ENCODE measurements at places on chromosomes 6 and 20.

GRCh38 chr6:134324141-134324540, 6.2 kb upstream of the SGK1 start:
- H3K36me3 ChIP-seq, result no peaks in the 10 kb centered on the region
- no peak overlapping the region for H3K27ac ChIP-seq
- no peak overlapping the region for H3K4me3 ChIP-seq
- DNase-seq, result no peak
- H3K4me1 ChIP-seq, result no peaks in the 10 kb centered on the region

DNA sequence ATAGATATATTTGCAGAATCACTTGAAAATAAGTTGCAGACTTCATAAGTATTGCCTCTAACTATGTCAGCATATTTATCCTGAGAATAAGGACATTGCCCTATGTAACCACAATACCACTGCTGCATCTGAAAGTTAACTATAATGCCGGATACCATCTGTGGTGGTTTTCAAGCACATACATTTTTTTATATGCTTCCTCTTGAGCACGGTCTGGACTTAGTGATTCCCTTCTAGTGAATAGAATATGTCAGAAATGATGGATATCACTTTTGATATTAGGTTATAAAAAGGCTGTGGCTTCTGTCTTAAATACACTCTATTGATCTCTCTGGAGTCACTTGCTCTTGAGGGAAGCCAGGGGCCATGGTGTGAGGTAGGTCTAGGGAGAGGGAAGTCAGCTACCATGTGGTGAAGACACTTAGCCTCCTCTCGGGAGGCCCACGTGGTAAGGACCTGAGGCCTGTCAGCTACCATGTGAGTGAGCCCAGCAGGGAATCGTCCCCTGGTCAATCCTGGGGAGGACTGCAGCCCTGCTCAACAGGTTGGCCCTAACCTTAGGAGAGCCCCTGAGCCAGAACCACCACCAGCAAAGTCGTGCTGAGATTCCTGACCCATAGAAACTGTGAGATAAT, 57.5 kb downstream of the CCDC170 start:
- H3K27ac ChIP-seq, result no peak overlapping the region
- H3K27me3 ChIP-seq, result no peaks in the 10 kb centered on the region
- H3K4me3 ChIP-seq, result no peak overlapping the region
- H3K4me1 ChIP-seq, result peaks cover 2% of the 10 kb centered on the region

DNA sequence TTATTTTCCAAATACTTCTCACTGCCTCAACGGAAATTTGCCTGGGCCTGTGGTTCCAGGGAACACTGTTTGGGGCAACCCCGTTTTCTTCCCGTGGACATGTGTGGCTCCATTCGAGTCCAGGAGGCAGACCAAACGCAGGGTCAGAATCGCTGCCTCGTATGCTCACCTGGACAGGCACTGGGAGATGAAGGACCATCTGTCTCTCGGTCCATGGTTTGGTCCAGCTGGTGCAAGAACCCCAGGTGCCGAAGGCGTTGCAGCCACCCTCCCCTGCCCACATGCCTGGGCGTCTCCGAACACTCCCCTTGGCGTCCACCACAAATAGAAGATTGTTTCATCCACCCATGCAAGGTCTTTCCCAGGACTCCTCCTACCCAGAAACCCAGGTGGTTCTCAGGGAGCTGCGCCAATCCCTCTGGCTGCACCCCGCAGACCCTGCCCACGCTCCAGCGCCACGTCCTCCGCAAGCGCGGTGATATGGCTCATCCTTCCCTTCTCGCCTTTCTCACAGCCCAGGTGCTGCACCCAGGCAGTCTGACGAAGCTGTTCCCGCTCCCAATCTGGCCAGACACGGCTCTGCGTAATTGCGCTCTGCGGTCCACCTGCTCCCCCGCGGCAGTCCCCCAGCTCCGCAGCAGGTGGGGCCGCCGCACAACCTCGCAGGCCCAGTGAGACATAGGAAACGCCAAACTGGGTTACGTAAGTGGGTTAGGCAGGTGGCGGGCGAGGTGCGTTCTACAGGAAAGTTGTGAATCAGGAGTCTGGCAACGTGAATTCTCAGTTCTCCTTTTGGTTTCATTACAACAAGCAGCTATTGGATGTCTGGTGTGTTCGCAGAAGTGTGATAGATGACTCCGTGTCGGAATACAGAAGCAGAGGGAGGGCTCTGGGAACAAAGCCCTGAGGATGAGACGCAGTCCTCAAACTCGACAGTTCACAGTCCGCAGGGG, 146.2 kb upstream of the ECI2 start:
- no peak overlapping the region for H3K27ac ChIP-seq
- H3K4me3 ChIP-seq, result peak overlapping the region; percentile 18
- peaks cover 11% of the 10 kb centered on the region for H3K4me1 ChIP-seq
- DNase-seq, result peak; percentile 38
- H3K36me3 ChIP-seq, result no peaks in the 10 kb centered on the region
- H3K27me3 ChIP-seq, result peaks cover 19% of the 10 kb centered on the region

DNA sequence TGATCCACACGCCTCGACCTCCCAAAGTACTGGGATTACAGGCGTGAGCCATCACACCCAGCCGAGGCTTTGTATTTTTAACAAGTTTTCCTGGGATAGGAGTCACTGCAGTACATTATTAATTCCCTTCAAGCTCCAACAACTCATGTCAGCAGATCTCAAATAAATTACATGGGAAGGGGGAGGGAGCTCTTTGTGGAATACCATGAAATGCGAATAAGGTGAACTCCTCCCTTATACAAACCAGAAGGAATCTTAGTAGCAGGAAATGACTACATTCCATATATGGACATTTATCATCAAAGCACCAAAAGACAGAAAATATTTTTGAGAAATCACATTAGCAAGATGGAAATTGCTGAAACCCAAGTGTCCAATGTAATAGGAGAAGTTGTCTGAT, 2.9 kb downstream of the GSS start:
- no peaks in the 10 kb centered on the region for H3K27me3 ChIP-seq
- peak overlapping the region; percentile 75 for H3K27ac ChIP-seq
- no peaks in the 10 kb centered on the region for H3K36me3 ChIP-seq
- no peak overlapping the region for H3K4me3 ChIP-seq
- peaks cover 12% of the 10 kb centered on the region for H3K4me1 ChIP-seq

DNA sequence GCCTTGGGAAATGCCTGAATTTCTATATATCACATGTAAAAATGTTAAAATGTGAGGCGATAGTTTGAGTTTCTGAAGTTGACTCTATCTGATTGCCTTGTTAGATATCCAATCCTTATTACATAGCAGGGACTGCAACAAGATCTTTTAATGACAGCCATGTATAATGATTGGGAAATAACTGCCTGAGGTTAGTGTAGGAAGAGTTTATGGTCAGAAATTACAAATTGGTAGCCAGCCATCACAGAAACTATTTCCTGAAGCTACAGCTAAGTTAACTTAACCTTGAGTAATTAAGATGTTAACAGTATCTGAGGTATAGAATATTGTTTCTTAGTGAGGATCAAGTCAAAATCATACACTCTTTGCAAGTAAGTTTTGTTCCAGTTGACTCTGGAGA, 41.0 kb downstream of the AKIRIN2 start:
- H3K4me1 ChIP-seq, result peaks cover 2% of the 10 kb centered on the region
- no peaks in the 10 kb centered on the region for H3K27me3 ChIP-seq
- peaks cover 45% of the 10 kb centered on the region for H3K36me3 ChIP-seq
- peak; percentile 40 for DNase-seq
- H3K4me3 ChIP-seq, result no peak overlapping the region

DNA sequence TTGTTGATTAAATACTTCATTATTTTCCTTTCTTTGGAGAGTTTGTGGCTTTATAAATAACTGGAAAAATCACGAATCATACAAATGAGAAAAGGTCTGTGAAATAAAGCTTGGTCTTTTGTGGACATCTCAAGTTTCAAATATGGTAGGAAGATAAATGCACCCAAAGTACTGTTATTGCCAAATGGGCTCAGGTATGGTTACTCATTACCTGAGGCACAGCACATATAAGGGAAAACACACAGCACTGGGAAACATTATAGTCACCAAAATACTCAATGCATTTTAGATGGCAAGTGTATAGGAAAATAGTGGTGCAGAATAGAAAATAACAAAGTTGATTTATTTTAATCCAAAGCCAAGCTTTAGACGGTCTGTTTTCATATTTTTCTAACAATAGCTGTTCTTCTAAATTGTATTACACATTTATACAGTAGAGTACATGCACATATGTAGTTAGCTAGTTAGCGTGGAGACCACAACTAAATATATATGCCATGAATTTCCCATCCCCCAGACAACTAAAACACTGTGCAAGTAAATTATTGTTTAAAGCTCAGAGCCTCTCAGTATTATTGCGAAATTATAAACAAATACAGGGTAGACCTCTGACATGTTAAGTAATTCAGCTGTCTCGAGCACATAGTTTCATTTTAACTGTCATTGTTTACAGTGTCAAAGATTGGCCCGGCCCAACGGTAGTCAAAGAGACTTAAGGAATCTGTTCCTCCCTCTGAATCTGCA, 336.0 kb downstream of the SYNE1 start:
- peaks cover 30% of the 10 kb centered on the region for H3K36me3 ChIP-seq
- peak overlapping the region; percentile 93 for H3K4me3 ChIP-seq
- H3K4me1 ChIP-seq, result peaks cover 9% of the 10 kb centered on the region

DNA sequence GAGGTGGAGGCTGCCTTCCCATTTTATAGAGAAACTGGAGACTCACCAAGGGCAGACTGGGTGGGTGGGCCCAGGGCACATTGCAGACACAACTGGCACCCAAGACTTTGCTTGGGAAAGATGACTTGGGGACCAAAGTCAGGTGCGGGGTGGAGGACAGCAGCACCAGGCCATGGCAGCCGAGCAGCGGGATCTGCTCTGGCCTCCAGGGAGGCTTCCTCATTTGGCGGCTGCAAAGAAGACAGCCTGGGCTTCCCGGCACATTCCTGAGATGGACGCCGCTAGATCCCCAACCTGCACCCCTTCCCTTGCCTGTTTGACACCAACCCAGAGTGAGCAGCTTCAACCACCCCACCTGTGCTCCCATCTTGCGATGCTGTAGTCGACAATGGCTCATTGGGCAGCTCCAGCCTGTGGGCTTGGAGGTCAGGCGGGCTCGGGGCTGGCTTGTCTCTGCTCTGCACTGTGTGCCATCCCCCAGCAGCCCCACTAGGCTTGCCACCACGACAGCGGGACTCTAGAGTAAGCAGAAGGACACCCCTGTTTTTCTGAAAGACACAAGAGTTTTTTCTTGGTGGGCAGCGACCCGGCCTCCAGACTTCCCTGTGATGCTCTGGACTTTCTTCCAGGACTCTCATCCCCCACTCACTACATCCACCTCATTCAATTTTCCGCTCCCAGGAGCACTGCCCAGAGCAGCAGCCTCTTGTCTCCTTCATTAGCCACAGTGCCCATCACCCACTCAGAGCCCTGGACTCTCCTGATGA, 184.9 kb upstream of the CST7 start:
- no peaks in the 10 kb centered on the region for H3K36me3 ChIP-seq
- no peak overlapping the region for H3K4me3 ChIP-seq
- H3K27me3 ChIP-seq, result no peaks in the 10 kb centered on the region
- DNase-seq, result no peak
- H3K4me1 ChIP-seq, result peaks cover 27% of the 10 kb centered on the region

GRCh38 chr6:48747471-48747870, 636.5 kb upstream of the PTCHD4 start:
- no peak for DNase-seq
- no peak overlapping the region for H3K27ac ChIP-seq
- H3K4me1 ChIP-seq, result no peaks in the 10 kb centered on the region
- no peaks in the 10 kb centered on the region for H3K36me3 ChIP-seq
- no peaks in the 10 kb centered on the region for H3K27me3 ChIP-seq

DNA sequence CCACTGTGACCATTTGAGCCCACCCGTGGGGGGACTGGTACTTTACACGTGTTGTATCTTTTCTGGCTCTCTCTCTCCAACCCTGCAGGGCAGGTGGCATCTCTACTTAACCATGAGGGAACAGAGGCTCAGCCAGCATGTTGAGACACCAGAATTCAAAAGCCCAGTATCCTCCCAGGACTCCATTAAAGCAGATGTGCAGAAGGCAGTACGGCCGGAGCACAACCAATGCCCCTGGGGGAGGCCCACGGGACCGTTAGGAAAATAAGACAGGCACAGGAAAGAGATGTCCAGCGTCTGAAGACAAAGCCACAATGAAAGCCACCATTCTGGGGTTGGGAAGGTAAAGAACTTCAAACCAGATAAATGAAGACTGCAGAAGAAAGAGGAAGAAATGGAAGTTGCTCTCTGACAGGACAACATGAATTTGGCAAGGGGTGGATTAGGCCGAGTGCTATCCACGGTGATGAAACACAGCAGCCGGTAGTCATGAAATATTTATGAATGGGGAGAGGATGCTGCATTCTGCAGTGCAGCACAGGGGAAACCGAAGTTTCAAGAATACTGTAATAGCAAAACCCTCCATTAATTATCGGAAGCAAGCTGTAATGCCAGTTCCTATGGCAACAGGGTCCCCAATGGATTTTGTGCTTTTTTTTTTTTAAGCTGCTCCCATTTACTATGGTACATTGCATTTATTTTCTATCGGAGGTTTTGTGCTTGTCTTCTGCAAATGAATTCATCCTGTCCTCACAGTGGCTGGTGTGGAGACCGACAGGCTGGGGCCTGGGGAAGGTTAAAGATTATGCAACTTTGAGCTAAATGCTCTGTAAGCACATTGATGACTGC, 179.4 kb downstream of the NRN1 start:
- H3K4me1 ChIP-seq, result no peaks in the 10 kb centered on the region
- H3K36me3 ChIP-seq, result no peaks in the 10 kb centered on the region
- no peak overlapping the region for H3K4me3 ChIP-seq
- peaks cover 5% of the 10 kb centered on the region for H3K27me3 ChIP-seq
- DNase-seq, result no peak

DNA sequence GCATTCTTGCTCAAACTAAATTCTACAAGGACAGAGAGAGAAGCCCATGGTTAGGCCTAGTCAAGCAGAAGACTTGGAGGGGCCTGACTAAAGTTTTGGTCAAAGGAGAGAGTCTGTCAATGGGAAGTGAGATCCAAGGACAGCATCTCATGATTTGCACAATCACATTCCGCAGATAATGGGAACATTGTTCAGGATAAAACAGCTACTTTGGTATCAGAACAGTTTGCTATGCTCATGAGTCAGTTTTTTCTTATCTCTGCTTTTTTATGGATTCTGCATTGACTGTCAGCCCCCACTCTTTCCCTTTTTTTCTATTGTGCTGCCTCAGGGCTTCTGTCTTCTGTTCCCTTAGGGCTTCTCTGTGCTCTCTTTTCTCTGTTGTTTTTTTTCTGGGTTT, 28.6 kb downstream of the AKAP7 start:
- H3K27me3 ChIP-seq, result no peaks in the 10 kb centered on the region
- DNase-seq, result no peak
- H3K4me1 ChIP-seq, result peaks cover 1% of the 10 kb centered on the region
- H3K27ac ChIP-seq, result no peak overlapping the region

DNA sequence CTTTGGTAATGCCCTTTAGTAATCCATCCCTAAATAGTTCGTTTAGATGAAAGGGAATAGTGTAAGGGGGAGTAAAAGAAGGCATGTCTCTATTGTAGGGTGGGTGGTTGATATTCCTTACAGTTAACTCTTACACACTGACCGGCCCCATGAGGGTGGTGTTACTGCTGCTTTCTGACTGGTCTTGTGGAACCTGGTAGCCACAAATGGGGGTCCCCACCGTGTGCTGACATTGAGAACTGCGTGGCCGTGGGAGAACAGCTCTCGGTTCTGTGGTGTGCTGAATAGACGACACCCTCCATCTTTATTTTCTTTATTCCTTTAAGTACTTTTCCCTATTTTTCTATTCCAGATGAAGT, 19.3 kb downstream of the MRAP2 start:
- peaks cover 7% of the 10 kb centered on the region for H3K4me1 ChIP-seq
- no peaks in the 10 kb centered on the region for H3K36me3 ChIP-seq
- no peaks in the 10 kb centered on the region for H3K27me3 ChIP-seq
- DNase-seq, result no peak
